Activated CD8-positive, alpha-beta memory T cell treated with anti-CD3 and anti-CD28 coated beads, Interleukin-2, amount 10 ng/mL, durations not matched to agents 7 days and 5 days (primary cell): ENCODE measurements at places on chromosomes 6 and 20.
A peak's percentile ranks its signal among the peaks of the same experiment; 100 is the strongest.

GRCh38 chr6:34317172-34317477 is 68.3 kb upstream of the SMIM29 start:
- DNase-seq: no peak

DNA sequence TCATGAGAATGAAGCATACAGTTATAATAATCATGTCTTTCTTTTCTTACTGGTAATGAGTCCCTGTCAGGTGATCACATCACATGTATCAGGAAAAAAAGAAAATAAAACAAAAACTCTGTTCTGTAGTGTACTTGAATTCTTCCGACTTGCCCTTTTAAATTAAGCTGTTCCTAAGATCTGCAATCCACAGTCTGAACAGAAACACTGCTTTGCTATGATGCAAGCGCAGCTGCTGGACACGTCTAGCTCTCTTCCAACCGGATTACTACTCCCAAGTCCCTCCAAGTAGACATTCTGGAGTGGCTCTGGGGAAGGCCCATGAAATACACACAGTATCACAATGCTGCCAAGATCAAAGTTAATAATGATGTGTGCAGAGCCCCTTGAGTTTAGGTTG is 83.7 kb downstream of the FYN start:
- DNase-seq: no peak

GRCh38 chr20:4726710-4727397 is 5.1 kb downstream of the PRND start:
- DNase-seq: peak; percentile 71

DNA sequence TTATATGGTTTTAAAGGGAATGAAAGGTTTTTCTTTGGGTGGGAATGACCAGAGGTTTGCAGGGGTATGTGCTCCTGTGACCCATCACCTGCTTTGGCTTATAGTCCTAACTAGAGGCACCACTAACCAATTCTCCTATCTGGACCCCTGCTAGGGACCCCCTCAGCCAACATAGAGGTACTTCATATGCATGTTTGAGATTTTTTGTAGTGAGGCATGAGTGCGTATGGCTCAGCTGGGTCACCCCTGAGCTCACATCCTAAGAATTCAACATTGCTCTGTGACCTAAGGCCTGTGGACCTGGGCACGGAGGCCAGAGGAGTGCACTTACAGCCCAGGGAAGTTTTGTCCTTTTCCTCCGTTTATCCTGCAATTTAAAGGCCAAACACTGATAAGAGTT is 68.4 kb upstream of the EEF1E1 start:
- no peak for DNase-seq

DNA sequence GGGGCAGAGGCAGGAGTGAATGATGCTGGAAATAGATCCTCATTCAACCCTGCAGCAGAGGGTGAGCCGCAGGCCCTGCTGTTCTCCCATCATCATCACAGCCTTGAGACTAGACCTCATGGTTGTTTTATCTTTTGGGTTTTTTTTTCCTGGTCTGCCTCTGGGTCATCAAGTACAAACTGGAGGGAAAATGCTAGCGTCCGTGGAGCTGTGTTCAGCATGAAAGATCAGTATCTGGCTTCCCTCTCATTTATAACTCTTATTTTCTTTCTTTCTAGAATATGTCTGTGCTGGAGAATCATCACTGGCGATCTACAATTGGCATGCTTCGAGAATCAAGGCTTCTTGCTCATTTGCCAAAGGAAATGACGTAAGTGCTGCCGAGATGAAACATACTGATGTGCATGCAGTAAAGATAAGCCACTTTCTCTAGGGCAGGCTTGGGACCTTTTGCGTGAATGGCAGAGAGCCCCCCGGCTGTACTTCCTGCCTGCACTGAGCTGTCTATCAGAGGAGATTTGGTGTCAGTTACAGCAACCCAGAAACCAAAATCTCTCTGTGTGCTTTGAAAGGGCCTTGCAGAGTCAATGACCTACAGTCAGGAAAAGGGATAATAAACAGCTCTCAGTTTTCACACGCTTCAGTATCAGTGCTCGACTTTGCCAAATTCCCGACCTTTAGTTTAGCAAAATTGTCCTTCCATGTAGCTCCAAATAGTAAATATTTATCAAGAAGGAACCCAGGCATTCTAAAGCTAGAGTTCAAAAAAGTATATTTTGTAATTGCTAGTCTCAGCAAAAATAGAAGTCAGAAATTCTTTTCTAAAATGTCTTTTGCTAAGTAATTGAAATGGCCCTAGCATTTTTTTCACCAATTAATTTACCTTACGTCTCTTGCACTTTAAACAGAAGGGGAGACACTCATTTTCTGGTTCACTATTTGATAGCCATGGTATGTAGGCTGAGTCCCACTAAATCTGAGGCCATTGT is 76.3 kb downstream of the MTFR2 start:
- no peak for DNase-seq

GRCh38 chr6:90714319-90714718 is 127.4 kb upstream of the MAP3K7 start:
- DNase-seq: no peak

- no peak for DNase-seq
These were observed 686.9 kb downstream of the BCKDHB start for GRCh38 chr6:80793411-80793810.

DNA sequence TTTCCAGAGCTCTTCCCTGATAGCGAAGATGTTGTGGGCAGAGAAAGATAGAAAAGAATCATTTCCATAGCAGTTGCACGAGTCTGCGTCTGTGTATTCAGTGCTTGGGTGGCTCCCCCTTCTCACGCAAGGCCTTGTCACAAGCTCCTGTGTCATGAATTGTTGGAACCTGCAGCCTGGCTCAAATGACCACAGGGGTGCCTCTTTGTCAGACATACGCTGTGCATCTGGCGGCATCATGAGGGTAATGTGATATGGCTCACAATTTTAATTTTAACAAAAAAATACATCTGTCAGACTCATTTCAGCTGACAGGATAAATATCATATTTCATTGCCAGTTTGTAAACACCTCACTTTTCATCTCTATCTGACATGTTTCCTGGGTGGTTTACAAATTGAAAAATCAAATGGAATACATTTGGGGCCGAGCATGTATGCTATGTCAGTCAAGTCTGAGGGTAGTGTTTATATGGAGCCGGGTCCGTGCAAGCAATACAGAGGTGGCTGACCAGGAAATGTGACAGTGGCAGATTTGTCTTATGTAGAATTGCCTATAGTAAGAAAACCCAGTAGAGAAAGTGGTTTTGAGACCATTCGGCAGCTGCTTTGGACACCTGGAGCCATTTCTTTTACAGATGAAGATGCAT is 90.9 kb downstream of the CAP2 start:
- DNase-seq: no peak

- no peak for DNase-seq
These were observed 121.8 kb downstream of the TENT5A start for GRCh38 chr6:81630719-81631118.

DNA sequence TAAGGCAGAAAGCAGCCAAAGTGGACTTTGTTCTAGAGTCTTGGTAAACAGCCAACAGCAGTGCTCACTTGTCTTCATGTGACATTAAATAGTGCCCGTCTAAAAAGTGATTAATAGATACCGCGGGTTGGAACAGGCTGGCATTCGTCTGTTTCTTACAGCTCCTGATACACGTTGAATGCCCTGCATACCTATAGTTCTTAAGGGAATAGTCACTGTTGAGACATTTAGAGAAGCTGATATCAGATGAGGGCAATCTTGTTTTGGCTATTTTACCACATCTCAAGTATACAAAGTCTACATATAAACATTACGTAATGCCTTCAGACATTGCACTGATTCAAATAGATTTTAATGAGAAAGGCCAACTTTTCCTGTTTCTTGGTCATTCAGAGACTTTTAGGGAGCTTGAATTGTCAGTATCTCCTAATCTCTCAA is 374.9 kb upstream of the FLRT3 start:
- no peak for DNase-seq

DNA sequence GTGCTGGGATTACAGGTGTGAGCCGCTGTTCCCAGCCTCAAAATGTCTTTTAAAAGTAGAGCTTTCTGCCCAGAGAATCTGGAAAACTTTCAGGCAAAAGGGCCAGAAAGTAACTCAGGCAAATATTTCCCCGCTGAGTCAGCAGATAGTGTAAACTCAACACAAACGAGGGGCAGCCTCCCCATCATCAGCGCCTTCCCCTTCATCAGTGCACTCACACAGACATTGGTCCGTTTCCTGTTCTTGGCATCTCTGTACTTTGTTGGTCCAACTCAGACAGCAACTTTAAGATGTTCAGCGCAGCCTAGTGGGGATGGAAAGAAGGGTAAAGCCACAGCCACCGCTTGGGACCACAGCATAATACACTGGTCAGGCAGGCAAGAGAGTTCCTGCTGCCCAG is 69.5 kb downstream of the CSE1L start:
- no peak for DNase-seq

DNA sequence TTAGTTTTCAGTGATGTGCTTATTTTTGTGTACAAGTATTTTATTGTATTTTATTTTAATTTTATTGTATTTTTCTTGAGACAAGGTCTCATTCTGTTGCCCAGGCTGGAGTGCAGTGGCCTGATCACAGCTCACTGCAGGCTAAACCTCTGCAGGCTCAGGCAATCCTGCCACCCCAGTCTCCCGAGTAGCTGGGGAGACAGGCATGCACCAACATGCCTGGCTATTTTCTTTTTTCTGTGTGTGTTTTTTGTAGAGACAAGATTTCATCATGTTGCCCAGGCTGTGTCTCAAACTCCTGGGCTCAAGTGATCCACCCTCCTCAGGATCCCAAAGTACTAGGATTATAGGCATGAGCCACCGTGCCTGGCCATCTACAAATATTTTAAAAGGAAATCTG is 146.3 kb downstream of the MANEA start:
- no peak for DNase-seq

GRCh38 chr20:1946762-1947534 is 46.9 kb downstream of the PDYN start:
- no peak for DNase-seq

DNA sequence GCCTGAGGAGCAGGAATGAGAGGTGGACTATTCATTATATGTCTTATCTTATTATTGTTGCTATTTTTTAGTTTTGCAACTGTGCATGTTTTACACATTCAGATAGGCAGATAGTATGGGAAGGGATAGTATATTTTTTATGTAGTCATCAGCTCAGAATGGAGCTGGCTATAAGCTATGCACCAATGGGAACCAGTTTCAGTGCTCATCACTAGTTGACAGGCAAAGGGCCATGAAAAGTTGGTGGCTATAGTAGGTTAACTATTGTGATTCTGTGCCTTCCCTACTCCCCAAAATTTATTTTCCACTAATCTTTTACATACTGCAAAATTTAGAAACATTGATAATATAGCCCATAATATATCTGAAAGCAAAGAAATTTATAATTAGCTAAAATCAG is 5.3 kb upstream of the UBD start:
- DNase-seq: no peak

- DNase-seq: no peak
These were observed 538 bp downstream of the FERMT1 start for GRCh38 chr20:6122111-6122872.

GRCh38 chr6:166237617-166238016 is 70.0 kb upstream of the TBXT start:
- DNase-seq: no peak

GRCh38 chr6:99282479-99283062 is 66.9 kb downstream of the FAXC start:
- no peak for DNase-seq

DNA sequence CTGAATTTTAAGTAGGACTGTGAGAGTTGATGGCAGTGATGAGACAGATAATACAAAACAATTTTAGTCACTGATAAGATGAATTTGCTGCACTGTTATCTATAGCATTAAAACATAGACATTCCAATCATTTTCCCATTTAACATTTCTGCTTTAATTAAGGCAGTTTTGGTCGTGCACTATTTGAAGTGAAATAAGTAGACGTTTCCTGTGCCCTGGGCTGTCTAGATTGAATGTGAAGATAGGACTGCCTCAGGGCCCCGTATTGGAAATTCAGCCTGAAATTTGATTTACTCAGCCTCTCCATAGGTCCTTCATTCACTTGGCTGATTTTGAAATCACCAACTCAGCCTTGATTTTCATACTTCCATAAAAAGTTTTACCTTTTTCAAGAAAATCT is 48.3 kb downstream of the ARID1B start:
- no peak for DNase-seq

DNA sequence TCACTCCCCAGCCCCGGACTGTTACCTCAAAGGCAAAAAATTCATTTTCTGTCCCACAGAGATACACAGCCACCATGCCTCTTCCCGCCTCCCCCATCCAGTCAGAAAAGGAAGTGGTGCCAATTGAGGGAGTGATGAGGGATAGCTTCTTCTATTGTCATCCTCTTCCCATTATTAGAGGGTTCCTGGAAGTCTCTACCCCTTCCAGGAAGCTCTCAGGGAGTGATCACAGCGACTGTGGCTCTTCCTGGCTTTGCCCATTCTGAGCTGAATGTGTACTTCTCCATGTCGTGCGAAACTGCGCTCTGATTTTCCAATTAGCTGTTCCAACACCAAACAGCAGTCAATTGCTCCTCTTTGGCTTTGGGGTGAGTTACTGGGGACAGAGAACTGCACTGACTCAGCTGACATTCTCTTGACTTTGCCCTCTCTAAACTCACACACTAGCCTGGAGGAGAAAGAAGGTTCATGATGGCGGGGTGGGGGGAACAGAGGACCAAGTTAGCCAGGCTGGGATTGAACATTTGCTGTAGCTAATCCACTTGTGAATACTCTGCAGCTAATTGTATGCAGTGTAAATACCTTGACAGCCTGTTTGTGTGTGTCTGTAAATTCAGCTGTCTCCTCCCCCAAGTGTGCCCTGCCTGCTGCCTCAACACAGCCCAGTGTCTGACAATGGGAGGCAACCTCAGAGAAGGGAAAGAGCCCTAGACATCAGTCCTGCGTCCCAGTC is 2.4 kb upstream of the MDGA1 start:
- no peak for DNase-seq

- no peak for DNase-seq
These were observed 63.1 kb downstream of the TTI1 start for GRCh38 chr20:37969949-37970855.

DNA sequence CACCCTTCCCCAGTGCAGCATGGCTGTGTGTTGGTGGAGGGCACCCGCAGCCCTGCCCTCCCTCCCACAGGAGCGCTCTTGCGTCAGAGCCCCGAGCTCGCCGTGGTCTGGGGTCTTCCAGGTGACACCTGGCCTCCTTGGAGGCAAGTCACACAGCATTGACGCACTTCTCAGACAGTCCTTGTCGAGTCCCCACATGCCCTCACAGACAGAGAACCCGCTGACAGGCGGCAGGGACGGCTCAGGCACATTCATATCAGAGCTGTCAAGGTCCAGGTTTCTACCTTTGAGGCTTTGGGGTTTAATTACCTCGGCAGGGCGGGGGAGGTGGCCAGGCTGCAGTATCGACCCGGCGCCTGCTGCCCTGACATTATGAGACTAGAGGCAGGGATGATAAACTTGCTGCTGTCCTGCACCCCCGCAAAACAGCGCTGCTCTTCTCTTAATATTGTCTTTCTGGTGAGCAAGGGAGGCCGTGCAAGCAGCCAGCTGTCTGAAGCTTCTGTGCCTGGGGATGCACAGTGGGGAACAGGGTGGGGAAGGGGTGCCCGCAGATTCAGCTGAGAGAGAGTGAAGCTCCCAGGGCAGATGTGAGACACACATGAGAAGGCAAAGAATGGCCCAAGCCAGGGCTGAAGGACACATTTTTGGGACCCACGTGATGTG is 4.7 kb downstream of the NPEPL1 start:
- DNase-seq: no peak
